ENCODE measurements at places on chromosomes 1 and 21. TPM values are rescaled to one million over a fixed set of nuclear protein-coding genes. Genes with fewer than 3 reads are reported as not detected.

Gene ECM1
- 6.8 TPM for total RNA-seq

Gene DMBX1
- not detected for total RNA-seq

Gene KDM5B
- total RNA-seq = 47.2 TPM

Gene PDE9A
- 11.0 TPM for total RNA-seq

Gene DRAXIN
- not detected for total RNA-seq

Gene LORICRIN
- total RNA-seq = not detected

Gene F13B
- not detected for total RNA-seq

Gene TEDDM1
- not detected for total RNA-seq
